ENCODE measurements at places on chromosomes 3 and 15.

- no peak for DNase-seq
Observed at GRCh38 chr15:34701536-34701935, 53.3 kb downstream of the GJD2 start.

DNA sequence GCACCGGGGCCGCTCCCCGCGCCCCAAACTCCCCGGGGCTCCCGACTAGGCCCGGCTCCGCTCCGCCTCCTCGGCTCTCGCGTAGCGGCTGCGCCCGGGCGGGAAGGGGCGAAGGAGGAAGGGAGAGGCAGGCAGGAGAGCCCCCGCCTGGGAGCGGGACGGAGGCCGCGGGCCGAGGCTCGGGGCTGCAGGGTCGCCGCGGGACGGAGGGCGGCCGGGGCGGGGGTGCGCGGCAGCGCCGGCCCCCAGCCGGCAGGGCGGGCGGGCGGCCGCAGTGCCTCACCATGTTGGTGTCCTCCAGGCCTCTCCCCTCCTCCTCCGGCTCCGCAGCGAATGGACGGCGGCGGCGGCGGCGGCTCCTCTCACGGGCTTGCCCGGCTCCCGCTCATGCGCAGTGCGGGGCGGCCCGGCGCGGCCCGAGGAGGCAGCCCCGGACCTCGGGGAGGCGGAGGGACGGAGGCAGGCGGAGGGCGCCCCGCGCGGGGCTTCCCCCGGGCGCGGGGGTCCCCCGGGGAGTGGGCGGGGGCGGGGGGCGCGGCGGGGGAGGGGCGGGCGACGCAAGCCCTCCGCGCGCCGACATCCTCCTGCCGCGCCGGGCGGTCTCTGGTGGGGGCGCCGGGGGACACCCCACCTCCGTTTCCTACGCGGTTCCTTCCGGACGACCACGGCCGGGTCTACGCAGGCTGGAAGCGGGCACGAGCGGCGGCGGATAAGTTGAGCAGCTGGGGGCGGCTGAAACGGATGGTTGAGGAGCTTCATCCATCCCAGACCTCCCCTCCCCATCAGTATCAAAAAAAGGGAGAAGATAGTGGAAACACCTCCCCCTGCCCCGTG lies at the start of gene DCUN1D1:
Gene DCUN1D1 (minus strand): TSS at position 335 of the 834 bp plus-strand sequence. CDS start 49 bp downstream, at position 286.
- peak; percentile 65 for DNase-seq

DNA sequence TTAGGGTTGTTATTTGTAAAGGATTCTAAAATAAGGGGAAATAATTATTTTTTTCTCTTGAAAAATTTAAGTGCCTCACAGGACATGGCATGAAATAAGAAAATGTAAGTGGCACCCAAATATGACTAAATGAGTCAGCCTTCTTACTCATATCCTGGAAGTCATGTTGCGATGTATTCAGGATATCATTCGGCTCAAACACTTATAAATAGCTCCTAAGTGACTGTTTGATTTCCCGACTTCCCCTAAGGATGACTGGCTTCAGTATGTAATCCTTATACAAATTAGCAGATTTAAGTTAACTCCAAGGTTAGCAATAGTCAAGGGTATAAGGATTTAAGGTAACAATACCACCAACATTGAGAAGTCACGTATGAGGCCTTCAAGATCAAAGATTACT lies 57.3 kb upstream of the OSTN start:
- peak; percentile 43 for DNase-seq

DNA sequence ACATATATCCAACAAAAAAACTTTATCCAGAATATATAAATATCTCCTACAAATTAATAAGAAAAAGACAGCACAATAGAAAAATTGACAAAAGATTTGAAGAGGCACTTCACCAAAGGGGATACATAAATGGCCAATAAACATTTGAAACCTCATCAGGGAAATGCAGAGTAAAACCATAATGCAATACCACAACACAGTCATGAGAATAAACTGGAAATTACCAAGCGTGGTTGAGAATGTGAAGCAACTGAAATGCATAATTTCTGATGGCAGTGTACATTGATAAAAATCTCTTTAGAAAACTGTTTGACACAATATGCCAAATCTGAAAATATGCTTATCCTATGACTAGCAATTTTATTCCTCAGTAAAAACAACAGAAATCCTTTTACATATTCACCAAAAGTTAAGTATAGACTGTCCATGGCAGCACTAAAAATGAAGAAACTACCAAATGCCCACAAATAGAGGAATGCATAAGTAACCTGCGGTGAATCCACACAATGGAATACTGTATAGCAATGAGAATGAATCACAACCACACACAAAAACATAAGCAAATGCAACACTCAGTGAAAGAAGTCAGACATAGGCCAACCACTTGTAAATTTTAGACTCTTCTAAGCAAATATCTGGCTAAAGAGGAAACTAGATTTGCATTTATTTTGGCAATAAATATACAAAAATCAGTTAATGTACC lies 7.9 kb downstream of the LYZL4 start:
- DNase-seq = no peak

DNA sequence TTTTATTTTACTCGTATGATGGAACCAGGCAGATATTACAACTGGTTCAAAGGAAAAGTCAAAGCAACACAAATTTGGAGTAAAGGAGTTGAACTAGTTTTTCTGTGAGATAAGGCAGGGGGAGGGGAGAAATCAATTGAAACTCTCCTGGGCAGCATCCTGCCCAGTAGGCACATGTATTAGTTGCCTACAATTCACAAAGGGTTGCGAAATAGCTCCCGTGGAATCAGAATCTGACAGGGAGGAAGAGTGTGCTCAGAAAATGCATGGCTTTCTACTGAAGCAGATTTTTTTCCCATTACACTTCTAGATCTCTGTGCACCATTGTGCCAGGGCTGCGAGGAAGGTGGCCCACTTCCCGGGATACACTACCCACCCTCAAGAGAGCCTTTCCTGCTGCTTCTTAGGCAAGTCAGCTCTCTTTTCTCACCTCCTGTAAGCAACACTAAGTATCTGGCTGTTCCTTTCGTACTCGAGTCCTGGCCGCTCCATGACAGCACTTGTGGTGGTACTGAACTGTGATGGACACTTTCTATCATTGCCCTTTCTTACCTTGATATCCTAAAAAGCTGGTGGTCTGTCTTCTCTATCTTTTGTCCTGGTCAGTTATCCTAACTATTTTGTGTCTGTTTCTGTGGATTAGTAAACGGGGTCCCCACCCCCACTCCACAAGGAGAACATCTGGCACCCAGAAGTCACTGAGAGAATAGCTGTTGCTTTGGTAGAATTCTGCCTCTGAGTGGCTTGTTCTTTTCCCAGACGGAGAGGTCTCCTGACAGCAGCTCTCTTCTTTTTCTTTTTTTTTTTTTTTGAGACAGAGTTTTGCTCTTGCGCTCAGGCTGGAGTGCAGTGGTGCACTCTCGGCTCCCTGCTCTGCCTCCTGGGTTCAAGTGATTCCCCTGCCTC lies 74.8 kb downstream of the RPL39L start:
- DNase-seq = no peak

- peak; percentile 23 for DNase-seq
Observed at GRCh38 chr3:140953028-140953960, 11.7 kb downstream of the SLC25A36 start.

- no peak for DNase-seq
Observed at GRCh38 chr3:33768578-33769330, 29.7 kb upstream of the PDCD6IP start.

GRCh38 chr15:47741082-47741481 lies 23.8 kb downstream of the SEMA6D start:
- no peak for DNase-seq

DNA sequence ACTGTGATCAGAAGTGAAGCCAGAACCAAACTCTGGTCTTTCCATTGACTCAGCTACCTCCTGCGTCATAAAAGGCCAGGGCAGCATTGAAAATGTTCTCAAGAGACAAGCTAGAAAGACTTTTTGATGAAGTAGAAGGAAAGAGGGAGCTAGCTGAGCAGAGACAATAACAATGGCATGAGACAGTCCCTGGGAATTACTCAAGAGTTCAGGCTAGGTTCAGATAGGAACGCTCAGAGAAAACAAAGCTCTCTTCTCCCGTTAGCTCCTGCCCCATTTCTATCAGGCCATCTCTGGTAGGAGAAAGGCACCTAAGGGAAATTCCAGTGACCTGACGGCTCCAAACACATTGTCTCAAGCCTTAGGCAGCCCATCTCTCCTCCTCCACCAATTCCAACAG lies 7.0 kb upstream of the OXTR start:
- DNase-seq = no peak

DNA sequence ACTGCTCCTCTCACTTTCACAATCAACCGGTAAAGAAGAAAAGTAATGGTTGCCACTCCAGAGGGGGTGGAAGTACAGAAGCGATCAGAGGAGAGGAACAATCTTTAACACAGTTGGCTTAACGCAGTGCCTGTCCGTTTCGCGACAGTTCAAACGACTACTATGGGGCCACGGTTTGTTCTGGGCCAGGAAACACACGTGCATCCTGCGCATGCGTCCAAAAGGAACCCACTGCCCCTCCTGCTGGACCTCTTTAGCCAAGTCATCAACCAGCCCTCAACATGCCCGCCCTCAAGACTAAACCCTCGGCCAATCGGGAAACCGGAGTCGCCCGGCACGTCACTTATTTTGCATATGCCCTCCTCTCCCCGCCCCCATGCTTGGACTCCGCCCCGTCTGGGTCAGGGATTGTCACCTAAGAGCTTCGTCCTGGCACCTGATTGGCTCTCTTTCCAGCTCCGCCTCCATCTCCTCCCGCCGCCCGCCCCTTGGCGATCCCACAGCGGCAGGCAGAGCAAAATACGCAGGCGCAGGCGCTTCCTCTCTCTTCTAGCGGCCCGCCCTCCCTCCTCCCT lies 345 bp upstream of the CDV3 start:
- peak; percentile 100 for DNase-seq

- DNase-seq = peak; percentile 69
Observed at GRCh38 chr3:45553469-45553974, 41.0 kb upstream of the LIMD1 start.

- DNase-seq = no peak
Observed at GRCh38 chr15:75695220-75695619, 17.4 kb downstream of the CSPG4 start.

DNA sequence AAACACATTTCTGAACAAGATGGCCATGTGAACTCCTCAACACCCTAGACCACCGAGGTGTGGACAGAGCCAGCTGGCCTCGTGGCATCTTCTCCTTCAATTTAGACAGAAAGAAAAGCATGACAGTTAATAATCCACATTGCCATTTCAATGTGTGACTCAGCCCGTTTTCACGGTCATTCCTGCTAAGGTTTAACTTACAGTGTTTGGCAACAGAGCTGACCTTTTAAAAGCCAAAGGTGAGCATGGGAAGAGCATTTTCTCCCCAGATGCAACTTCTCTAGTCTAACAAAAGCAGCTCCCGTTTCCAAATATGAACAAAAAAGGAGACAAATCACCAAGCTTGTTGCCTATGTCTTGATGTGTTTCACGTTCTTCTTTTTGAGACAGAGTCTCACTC lies 417.6 kb upstream of the WNT5A start:
- DNase-seq = no peak

DNA sequence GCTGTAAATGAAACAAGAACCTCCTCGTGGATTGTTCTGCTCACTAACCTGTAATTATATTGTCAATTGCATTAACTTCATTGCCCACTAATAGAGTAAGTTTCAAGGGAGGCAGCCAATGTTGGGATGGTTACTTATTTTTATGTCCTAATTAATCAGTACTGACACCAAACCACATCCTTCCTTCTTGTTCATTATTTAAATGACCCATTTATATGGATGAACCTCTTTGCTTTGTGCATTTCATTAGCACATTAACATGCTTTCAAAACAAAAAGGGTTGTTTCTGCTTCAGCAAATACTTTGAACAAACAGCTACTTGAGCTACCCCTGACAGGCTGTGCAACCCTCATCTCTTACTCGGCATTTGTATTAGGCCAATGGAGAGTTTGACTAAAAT lies 374.2 kb downstream of the MECOM start:
- no peak for DNase-seq

GRCh38 chr3:170689296-170689829 lies 103.5 kb upstream of the SLC7A14 start:
- DNase-seq = peak; percentile 91

GRCh38 chr15:25901811-25902605 lies 38.9 kb upstream of the ATP10A start:
- no peak for DNase-seq

GRCh38 chr3:123404391-123404790 lies 44.5 kb downstream of the ADCY5 start:
- DNase-seq = no peak

DNA sequence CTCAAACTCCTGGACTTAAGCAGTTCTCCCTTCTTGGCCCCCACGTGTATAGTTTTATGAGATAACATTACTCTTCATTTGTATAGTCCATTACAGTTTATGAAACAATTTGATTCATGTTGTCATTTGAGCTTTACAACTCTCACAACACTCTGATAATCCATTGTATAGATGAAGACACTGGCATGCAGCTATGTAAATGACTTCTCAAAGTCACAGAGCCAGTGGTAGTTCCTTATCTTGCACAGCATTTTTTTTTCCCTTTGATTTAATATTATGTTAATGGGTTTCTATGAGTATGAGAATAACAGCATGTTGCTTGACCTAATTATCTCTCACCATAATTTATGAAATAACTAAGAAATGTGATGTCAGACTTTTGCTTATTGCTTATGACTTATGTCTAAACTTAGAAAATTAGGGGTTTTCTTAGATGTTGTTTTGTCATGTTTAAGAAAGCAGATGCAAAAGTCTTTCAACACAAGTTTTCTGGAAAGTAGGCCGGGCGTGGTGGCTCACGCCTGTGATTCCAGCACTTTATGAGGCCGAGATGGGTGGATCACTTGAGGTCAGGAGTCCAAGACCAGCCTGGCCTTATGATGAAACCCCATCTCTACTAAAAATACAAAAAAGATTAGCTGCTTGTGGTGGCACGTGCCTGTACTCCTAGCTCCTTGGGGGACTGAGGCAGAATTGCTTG lies 13.3 kb downstream of the VPS8 start:
- DNase-seq = no peak

- DNase-seq = peak; percentile 89
Observed at GRCh38 chr3:46978985-46979944, at the start of gene NBEAL2. Gene NBEAL2, plus strand, starts transcription at chr3:46979666. Its CDS starts 196 bp downstream, at chr3:46979862.

DNA sequence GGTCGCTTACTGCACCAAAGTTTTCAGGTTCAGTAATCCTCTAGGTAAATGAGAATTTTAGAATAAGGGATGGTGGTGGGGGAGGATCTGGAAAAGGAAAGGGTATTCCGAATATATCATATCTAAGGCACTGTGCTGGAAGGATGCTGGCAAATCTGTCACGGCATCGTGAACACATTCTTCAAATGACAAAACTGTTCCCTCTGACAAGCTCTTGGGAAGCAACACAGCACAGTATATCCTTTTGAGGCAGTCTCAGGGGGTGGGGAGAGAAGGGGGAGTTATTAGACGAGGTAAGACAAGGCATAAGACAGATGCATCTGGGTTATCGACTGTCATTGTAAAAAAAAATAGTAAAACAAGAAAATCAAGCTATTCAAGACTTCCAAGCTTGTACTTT lies 289.6 kb upstream of the LRRN1 start:
- DNase-seq = no peak

GRCh38 chr3:78569804-78570203 lies 1198.0 kb downstream of the ROBO1 start:
- DNase-seq = no peak

DNA sequence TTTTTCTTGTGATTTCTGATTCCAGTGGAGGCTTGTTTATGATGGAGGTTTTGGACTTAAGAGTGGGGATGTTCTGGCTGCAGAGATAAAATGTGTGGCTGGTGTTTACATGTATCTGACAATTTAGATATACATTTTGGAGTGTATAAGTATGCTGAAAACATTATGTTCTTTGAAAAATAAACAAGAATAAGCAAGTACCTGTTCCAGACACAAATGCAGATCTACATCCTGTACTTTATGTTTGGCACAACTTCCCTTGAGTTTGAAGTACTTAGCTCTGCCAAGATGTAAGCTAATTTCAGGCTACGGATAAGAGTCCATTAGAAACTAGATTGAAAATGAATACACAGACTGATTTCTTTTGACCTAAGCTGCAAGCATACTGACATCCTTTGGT lies 277.2 kb downstream of the CHST2 start:
- DNase-seq = no peak
